ENCODE measurements at places on chromosomes 1 and 21. TPM values are rescaled to one million over a fixed set of nuclear protein-coding genes. Genes with fewer than 3 reads are reported as not detected.

MOB3C gene
- 10.3 TPM for total RNA-seq

GON4L gene
- 43.5 TPM for total RNA-seq

LCE3A gene
- not detected for total RNA-seq

NEGR1 gene
- total RNA-seq, result 17.2 TPM

SLC66A1 gene
- 12.1 TPM for total RNA-seq

CHODL gene
- 10.3 TPM for total RNA-seq

KANK4 gene
- 1.0 TPM for total RNA-seq

NUDC gene
- 82.9 TPM for total RNA-seq

OLFML2B gene
- total RNA-seq, result 12.6 TPM

GRCh38 chr1:82371844-82372498, 571.2 kb downstream of the ADGRL2 start:
- no peak for ATAC-seq

GRCh38 chr1:92980732-92981647, 19.7 kb upstream of the DIPK1A start:
- ATAC-seq, result no peak

DNA sequence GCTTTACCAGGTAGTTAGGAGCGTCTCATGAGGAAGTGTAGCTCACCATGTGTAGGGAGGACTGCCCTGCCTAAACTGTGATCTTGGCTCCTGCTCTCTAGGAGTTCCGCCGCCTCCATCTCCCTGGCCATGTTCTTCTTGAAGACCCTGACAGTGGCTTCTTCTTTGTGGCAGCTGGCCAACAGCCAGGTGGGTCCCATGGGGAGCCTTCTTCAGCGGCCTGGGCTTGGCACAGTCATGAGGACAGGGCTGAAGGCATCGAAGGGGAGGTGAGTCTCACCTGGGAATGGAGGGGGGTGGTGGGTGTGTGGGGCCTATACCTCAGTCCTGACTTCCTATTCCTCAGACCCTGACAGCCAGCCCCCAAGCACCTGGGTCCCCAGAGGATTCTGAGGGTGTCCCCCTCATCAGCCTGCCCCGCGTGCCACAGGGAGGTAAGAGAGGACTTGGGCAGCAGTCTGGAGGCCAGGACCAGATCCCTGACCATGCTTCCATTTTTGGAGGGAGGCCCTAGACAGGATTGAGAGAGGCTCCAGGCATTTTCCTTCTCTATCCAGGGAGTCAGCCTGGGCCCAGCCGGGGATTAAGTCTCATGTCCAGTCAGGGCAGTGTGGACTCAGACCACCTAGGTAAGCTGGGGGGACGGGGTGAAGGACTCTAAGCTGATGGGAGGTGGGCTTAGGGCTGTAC, 21.4 kb downstream of the HYI start:
- no peak for ATAC-seq

- no peak for ATAC-seq
These were observed 25.4 kb downstream of the HSD3B1 start for GRCh38 chr1:119532324-119532910.

GRCh38 chr1:85496941-85497582, 32.1 kb upstream of the DDAH1 start:
- no peak for ATAC-seq

GRCh38 chr1:206808615-206809014, 36.3 kb upstream of the IL10 start:
- peak; percentile 70 for ATAC-seq

DNA sequence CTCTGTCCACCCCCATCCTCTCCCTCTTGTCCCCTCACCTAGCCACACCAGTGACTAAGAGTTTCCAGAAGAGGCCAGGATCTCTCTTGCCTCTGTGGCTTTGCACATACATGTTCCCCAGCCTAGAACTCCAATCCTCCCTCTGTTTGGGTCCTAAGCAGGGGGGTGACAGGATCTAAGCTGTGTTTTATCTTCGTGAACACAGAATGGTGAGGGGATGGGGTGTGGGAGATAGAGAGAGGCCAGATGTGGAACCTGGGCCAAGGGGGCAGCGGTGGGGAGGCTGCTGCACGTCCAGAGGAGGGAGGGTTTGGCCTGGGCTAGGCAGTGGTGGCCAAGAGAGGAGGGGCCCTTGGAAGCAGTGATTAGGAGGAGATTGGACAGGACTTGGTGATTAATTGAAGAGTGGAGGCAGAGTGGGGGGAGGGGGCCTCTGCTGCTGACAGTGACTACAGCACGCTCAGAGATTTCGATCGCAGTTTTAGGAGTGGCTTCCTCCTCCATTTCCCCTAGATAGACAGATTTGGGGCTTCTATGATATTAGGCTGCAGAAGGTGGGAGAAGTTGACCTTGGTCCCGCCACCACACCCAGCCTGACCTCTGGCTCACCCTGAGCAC, 17.1 kb upstream of the ADGRB2 start:
- no peak for ATAC-seq

GRCh38 chr1:220511785-220512184, 16.2 kb upstream of the MARK1 start:
- no peak for ATAC-seq

DNA sequence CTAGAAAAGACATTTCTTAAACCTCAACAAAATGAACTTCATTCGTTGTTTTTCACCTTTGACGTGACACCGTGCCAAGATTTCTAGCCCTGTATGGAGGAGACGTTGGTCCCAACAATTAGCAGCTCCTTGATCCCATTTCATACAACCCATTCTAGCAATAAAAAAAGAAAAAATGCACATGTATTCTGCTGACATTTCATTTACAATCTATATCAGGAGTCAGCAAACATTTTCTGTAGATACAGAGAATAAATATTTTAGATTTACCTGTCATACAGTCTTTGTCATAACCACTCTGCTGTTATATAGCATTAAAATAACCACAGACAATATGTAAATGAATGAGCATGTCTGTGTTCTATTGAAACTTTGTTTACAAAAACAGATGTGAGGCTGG, 7.0 kb upstream of the TAF1A start:
- no peak for ATAC-seq

DNA sequence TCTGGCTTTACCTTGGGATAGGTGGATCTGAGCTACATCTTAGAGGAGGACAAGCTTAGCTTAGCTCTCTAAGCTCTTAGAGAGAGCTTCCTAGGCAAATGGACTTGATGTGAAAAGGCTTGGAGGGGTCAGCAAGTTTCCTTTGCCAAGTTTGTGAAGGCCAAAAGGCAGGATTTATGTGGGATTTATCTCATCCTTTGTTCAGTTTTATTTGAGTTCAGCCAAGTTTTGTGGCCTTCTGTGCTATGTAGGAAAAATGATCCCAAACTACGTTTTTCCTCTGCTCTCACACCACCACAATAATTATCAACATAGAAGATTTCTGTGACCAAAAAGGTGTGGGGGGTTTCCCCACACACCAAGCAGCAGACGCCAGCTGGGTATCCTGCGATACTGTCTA, 26.0 kb upstream of the RNF11 start:
- ATAC-seq, result no peak

DNA sequence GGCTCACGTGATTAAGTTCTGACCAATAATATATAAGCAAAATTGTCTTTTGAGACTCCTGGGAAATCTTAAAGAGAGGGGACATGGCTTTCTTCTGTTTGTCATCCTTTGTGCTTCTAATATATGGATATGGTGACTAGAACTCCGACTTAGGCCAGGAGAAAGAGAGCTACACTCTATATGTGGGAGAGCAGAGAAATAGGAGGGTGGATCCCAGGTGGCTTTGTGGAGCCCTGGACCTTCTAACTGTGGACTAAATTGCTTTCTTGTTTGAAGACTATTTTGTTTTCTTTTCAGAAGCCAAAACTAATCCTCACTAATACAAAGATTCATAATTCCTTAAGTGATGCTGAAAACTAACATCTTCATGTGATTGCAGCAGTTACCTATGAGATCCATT, 75.0 kb downstream of the CENPF start:
- no peak for ATAC-seq

- ATAC-seq, result no peak
These were observed 5.8 kb downstream of the LRRC8D start for GRCh38 chr1:89826594-89826993.

GRCh38 chr1:161092621-161093028, 3.3 kb upstream of the NECTIN4 start:
- no peak for ATAC-seq

GRCh38 chr1:209648931-209649776, 3.1 kb downstream of the LAMB3 start:
- peak; percentile 19 for ATAC-seq

DNA sequence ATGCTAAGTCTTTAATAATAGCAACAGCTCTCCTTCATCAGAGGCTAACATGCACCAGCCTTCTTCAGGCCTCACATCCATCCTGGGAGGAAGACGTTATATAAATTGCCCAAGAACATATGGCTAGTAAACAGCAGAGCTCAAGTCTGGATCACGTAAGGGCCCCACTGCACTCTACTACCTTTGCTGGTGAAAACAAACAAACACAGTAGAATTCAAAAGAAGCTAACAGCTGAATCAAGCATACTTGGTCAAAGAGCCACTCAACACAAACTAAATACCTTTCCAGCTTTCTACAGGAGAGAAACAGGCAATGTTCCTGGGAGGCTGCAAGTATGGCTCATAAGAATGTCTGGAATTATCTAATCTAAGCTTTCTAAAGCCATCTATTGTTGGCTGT, 66.0 kb downstream of the WLS start:
- no peak for ATAC-seq

- ATAC-seq, result peak; percentile 95
These were observed 4.2 kb downstream of the SPOCD1 start for GRCh38 chr1:31811605-31812004.

DNA sequence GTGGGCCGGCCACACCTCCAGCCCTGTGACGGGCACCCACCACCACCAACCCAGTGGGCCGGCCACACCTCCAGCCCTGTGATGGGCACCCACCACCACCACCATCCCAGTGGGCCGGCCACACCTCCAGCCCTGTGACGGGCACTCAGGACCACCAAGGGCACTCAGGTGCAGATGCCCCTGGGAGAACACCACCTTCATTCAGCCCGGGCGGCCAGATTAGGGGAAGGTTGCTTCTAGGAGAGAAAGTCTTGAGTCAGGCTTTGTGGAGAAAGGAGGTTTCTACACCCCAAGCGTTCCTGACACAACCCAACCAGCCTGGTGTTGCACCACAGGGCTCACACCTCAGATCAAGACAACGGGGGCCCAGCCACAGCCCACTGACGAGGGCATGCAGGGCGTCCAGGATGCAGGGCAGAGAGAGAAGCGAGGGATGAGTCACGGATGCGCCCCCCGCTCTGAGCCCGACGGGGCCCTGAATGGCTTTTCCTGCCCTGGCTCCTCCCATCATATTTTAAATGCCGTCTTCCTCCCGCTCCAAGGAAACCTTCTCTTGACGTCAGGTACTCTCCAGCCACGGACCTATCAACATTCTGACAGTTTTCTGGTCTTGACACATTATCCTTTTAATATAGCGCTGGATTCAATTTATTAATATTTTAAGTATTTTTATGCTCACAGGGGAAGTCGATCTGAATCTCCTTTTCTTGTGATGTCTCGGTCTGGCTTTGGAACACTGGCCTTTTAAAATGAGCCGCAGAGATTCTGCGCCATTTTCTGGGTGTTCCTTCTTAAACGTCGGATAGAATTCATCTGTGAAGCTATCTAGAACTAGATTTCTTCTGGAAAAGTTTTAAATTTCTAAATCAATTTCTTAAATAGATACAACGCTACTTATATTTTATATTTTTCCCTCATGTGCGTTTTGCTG, 631 bp upstream of the SPATC1L start:
- ATAC-seq, result peak; percentile 79

- ATAC-seq, result no peak
These were observed 114.1 kb downstream of the WDR3 start for GRCh38 chr1:118043624-118044023.
